ENCODE measurements at places on chromosomes 12 and 14. TPM values are rescaled to one million over a fixed set of nuclear protein-coding genes. Genes with fewer than 3 reads are reported as not detected.

DNA sequence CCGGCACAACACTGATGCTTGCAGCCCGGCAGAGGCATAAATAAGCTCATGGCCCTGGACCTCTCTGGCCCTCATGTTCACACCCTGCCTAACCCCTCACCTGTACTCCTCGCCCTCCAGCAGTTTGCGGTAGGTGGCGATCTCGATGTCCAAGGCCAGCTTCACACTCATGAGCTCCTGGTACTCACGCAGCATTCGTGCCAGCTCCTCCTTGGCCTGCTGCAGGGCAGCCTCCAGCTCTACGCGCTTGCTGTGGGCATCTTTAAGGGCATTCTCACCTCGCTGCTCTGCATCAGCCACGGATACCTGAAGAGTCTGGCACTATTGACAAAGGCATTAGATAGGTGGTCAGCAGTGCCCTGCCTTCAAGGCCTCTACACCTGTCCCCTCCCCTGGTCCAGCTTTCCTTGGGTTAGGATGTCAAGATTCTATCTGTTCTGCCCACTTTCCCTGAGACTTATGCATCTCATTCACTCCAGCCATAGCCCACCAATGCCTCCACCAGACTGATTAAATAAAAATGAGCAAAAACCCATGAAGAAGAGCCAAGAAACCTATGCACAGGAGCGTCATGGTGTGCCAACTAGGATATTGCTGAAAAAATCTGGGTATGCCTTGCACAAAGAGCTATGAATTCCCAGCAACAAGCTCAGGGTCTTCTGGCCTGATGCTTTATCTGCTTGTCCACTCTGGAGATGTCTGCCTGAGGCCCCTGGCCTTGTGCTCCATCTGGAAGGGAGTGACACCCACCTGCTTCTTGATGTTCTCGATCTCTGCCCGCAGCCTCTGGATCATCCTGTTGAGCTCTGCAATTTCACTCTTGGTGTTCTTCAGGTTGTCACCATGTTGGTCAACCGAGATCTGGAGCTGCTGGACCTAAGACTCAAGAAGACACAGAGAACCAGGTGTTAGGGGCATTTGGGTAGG is 6.1 kb downstream of the KRT4 start:
- DNase-seq: no peak

The C12orf75 gene
- 108 TPM for total RNA-seq

The GUCY2C gene
- total RNA-seq: 0.11 TPM

The TMEM117 gene
- total RNA-seq: 26.5 TPM

The SLC38A4 gene
- total RNA-seq: 1.3 TPM

DNA sequence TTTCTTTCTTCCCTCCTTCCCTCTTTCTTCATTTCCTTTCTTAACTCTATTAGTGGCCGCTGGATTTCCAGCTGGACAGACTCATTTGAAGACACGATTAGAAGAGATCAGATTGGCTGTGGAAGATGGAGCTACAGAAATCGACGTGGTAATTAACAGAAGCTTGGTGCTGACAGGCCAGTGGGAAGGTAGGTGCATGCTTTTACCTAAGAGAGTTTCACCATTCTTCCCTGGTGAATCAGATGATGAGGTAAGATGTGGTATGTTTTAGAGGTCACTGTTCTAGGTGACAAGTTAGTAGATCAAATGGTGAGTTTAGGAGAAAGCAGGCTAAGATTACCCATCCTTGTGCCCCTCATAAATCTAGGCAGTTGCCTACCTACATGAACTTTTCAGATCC is 51.6 kb downstream of the DERA start:
- no peak for DNase-seq

The SLC39A9 gene
- 71.5 TPM for total RNA-seq

DNA sequence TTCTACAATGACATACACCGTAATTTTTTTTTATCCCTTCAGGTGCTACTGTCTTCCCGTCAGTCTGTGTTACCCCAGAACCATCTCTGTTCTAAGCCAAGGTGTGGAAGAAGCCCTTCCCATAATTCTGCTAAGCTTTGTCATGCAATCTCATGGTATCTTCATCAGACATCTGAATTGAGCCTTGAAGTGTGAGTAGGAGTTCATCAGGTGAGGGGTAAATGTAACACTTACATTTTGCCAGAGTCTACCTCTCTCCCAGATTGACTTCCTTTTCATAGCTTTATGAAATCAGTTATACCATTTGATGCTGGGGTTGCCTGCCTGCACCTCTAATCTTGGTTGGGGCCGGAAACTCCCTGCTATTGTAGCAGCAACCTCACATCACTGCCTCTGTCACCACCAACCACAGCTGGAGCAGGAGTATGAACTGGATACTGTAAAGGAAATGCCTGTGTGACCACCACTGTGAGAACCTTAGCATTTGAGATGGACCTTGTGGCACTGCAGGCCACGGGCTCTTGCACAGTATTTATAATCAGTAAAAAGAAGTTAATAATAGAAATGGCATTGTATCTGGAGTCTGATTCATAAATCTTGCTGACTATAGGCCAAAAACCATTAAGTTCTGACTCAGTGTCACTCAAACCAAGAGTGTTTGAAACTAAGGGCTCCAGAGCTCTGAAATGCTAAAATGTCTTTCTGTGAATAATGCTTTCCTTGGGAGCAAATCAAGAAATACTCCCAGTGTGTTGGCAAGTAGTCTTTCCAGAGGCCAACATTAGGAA is 58.7 kb upstream of the STK38L start:
- DNase-seq: no peak
